Heart right ventricle (tissue), 16 donors: ENCODE measurements at places on chromosomes 1 and 21. TPM values are rescaled to one million over a fixed set of nuclear protein-coding genes. Genes with fewer than 3 reads are reported as not detected.

TEX38 gene
- not detected for total RNA-seq

MYBPH gene
- not detected for total RNA-seq

GJA4 gene
- total RNA-seq = 24.0 TPM

DNA sequence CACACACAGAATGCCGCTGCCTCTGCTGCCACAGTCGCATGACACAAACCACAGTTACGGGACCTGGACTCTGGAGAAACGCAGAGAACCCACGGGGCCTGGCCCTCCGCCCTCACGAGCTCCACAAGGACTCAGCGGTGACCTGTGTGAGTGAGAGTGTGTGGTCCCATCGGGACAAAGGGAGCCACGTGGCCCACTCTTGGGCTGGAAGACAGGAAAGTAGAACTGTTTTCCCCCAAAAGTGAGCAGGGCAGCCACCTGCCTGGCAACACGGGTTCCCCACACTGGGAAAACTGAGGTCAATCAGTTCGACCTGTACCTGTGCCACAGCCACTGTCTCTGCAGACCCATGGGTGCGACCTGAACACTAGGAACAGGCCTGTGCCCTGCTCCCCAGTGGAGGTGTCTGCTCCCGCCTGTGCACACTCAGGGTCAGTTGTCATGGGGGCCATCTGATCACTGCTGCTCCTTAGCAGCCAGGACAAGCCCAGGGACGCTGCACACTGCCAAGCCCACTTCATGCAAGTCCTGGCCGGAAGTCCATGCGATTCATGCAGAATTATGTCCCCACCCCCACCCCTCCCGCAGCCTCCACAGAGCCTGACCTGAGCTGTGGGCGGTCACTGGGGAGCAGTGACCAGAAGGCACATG lies 54.4 kb upstream of the ADARB1 start:
- peak; percentile 9 for DNase-seq

DNA sequence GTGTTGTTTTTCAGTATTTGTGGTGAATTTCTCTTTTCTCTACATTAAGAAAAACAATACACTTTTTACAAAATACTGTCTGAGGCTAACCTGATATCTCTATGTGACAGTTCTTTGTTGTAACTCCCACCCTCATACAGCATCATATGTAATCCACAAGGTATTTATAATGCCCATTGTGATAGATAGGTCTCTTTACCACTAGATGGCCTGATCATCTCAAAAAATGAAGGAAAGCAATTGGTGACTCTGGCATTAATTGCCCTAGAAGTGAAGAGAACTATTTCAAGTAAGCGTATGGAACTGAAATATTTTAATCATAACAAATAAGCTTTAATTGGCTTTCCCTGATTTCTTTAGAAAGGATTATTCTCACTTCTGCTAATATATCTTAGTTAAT lies 36.2 kb upstream of the HFM1 start:
- no peak for DNase-seq

- DNase-seq = no peak
Observed at GRCh38 chr1:226691247-226691646, 47.8 kb downstream of the ITPKB start.

- DNase-seq = no peak
Observed at GRCh38 chr1:66397192-66397591, 136.8 kb upstream of the SGIP1 start.

DNA sequence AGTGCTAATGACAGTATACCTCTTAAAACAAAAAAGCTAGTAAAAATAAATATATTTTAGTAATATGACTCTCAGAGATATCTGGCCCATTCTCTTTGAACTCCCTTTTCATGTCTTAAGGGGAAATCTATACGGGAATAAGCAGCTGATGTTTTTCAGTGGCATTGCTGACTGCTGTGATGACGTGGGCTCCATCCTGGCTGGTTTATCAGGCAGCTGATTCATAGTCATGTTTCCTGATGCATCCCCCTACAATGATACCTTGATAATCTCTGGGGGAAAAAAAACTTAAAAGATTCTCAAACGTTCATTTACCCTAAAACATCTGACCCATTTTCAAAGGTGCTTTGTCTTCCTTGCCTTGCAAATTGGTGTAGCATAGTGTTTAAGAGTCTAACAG lies 53.8 kb downstream of the ABCA4 start:
- DNase-seq = no peak
